GM23338 (cell line): ENCODE measurements at places on chromosomes 7 and 10.

DNA sequence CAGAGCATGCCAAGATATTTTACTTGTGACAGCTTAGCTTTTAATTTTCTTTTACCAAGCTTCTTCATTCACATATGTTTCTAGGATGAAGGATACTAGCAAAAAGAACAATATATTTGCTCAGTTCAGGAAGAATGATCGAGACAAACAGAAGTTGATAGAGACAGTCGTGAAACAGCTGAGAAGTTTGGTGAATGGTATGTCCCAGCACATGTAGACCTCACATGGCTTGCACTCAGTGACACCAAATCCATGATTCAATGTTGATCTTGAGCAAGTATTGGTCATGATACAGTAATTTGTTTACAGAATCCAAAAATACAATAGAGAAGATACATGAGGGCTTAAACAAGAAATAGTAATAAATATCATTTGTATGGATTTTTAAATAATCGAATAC lies 2.5 kb upstream of the CYP26C1 start:
- H3K36me3 ChIP-seq, result no peaks in the 10 kb centered on the region
- no peak overlapping the region for H3K4me3 ChIP-seq
- DNase-seq, result no peak
- peaks cover 66% of the 10 kb centered on the region for H3K27me3 ChIP-seq
- no peak overlapping the region for H3K27ac ChIP-seq

GRCh38 chr10:47181052-47181849 lies 118.7 kb upstream of the GDF10 start:
- no peak overlapping the region for H3K27ac ChIP-seq
- no peak overlapping the region for H3K4me3 ChIP-seq
- no peaks in the 10 kb centered on the region for H3K36me3 ChIP-seq

DNA sequence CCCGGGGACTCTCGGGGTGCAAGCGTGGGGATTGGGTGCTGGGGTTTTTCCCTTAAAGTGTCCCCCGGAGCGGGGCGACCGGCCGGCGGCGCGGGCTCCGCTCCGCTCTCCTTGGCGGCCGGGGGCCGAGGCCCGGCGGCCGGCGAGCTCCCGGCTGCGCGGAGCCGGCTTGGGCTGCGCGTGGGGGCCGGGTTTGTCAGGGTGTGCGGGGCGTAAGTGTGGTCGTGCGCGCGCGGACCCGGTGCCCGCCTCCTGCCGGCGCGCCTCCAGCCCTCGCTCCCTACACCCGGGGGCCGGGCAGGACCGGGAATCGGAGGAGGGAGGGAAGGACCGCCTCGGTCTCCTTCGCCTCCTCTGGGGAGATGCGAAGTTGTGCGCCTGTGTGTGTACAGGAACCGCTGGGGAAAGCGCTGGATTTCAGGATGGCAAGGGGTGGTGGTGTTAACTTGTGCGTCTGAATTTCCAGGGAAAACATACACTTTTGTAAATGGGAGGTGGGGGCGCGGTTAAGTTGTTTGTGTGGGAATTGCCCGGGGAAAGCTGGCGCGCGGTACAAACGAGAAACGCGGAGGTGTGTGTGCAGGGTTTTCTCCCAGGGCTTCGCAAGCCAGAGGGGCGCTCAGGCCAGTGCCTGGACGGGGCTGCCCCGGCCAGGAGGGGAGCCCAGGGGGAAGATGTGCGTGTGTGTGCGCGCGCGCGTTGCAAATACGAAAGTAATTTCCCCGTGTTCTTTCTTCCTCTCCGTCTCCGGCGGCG lies 737 bp downstream of the ZMIZ1 start:
- H3K27ac ChIP-seq, result no peak overlapping the region
- H3K27me3 ChIP-seq, result peaks cover 20% of the 10 kb centered on the region
- peaks cover 36% of the 10 kb centered on the region for H3K4me1 ChIP-seq
- peak; percentile 44 for DNase-seq
- peak overlapping the region; percentile 90 for H3K4me3 ChIP-seq

DNA sequence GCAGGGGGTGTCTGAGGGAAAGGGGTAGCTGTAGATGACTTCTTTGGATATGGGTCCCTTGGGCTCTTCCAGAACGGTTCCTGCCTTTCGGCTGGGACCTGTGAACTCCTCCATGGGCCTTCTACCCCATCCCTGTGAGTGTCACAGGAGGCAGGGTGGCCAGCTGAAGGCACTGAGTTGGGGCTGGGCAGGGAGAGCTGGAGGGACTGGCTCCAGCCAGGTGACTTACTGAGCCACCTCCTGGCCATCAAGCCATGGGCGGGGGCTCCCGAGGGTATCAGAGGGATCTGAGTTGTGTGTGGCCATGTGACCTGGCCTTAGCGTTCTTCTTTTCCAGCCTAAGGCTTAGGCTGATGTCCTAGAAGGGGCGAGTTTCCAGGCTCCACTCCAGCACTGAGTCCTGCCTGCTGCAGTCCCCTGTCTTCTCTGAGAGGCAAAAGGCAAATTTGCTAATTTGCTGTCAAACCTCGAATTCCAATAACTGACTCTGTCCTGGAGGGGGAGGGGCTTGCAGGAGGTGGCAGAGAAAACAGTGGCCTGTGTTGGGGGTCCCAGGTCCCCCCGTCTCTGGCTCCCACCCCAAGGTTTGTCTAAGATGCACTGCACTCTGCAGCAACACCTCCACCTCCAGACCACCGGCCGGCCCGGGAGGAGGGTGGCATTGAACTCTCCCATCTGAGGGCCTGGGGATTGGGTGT lies 27.2 kb downstream of the ADCYAP1R1 start:
- no peak overlapping the region for H3K4me3 ChIP-seq
- DNase-seq, result no peak
- no peaks in the 10 kb centered on the region for H3K4me1 ChIP-seq
- no peak overlapping the region for H3K27ac ChIP-seq
- H3K27me3 ChIP-seq, result no peaks in the 10 kb centered on the region

DNA sequence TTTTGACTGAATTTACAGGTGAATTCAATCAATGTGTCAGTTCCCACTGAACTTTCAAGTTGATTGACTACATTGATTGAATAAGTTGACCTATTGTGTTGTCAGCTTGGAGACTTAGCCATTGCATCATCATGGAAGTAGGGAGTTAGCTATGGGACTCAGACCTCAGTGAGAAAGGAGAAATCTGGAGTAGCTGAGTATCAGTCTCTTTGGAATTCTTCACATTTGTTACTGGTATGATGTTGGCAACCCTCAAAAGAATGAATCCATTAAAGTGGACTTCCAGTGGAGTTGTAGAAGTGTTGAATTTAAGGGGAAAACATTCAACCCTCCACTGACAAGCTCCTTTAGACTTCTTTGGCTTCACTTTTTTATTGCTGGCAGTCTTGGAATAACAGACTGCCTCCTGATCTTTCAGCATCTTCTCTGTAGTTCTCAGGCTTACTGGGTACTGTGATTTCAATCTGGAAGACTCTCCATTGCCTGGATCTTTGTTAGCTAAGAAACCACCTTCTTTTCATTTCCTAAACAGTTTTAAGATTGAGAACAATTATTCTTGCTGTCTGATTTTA lies 160.3 kb upstream of the NRP1 start:
- H3K27me3 ChIP-seq, result no peaks in the 10 kb centered on the region
- no peak overlapping the region for H3K4me3 ChIP-seq
- no peaks in the 10 kb centered on the region for H3K4me1 ChIP-seq
- no peaks in the 10 kb centered on the region for H3K36me3 ChIP-seq
- no peak for DNase-seq
- H3K27ac ChIP-seq, result no peak overlapping the region

DNA sequence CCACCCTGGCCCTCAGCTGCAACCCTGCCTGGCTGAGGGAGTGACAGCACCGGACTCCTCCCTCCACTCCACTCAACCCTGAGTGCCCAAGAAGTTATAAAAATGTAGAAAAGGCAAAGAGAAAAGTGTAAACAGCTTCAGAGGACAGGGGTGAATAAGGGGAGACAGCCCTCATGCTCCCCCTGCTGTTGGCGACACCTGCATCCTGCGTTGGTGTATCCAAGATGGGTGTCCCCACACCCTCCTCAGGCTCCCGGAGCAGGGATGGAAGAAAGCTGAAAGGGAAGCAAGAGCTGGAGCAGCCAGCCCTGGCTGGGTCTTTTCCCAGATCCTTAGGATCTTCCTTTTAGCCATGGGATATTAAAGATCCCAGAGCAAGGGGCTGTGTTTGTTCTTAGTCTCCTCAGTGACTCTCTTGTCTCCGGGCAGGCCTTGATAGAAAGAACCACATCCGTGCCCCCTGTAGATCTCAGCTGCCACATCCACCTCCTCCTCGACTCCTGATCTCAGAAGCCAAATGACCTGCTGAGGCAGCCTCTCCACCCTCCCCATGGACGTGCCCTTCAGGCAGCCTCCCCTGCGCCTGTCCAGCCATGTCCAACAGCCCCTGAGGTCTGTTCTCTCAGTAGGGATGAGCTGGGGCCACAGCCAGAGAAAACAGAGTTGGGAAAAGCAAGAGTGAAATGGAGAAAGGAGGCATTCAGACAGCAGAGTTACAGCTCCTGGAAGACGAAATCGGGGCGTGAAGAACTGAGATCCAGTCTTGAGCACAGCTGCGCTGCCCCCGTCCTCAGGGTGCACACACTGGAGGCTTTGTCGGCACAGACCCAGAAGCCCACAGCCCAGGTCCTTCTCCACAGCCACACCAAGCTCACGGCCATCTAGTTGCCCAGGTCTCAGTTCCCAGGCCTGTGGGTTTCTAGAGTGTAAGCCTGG lies 6.8 kb downstream of the FAM131B start:
- H3K4me1 ChIP-seq, result peaks cover 2% of the 10 kb centered on the region; the same call in 1 of the 2 replicates
- no peaks in the 10 kb centered on the region for H3K27me3 ChIP-seq
- H3K36me3 ChIP-seq, result peaks cover 11% of the 10 kb centered on the region

- no peaks in the 10 kb centered on the region for H3K4me1 ChIP-seq
- no peaks in the 10 kb centered on the region for H3K36me3 ChIP-seq
- H3K27ac ChIP-seq, result no peak overlapping the region
- H3K27me3 ChIP-seq, result no peaks in the 10 kb centered on the region
These were observed 43.8 kb downstream of the TCERG1L start for GRCh38 chr10:131267814-131268095.

- peak overlapping the region; percentile 65; the same call in 1 of the 2 replicates for H3K27ac ChIP-seq
- no peaks in the 10 kb centered on the region for H3K27me3 ChIP-seq
- no peak for DNase-seq
- 0 out of 2 replicates have a peak, but pooled peaks cover 3% of the 10 kb centered on the region for H3K36me3 ChIP-seq
- peaks cover 7% of the 10 kb centered on the region; the same call in 1 of the 2 replicates for H3K4me1 ChIP-seq
These were observed 90.2 kb downstream of the DLG5 start for GRCh38 chr10:77836299-77836820.

DNA sequence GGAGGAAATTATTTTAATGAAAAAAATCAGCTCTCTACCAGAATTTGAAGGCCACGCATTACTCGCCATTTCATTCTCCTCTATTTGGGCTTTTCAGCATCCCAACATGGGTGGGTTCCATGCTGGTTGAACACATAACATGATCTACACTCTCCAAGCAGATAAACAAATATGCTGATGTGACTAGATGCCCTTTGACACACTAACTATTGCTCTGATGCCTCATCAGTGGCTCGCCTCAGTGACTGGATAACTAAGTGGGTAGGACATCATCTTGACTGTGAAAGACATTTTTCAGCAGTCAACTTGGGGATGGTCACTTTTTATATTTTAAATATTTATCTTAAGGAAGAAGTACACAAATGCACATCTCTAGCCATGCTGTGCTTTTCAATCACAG lies 113.9 kb upstream of the LAMB4 start:
- H3K4me3 ChIP-seq, result no peak overlapping the region
- H3K36me3 ChIP-seq, result no peaks in the 10 kb centered on the region
- no peaks in the 10 kb centered on the region for H3K27me3 ChIP-seq
- H3K4me1 ChIP-seq, result peaks cover 23% of the 10 kb centered on the region
- no peak for DNase-seq

DNA sequence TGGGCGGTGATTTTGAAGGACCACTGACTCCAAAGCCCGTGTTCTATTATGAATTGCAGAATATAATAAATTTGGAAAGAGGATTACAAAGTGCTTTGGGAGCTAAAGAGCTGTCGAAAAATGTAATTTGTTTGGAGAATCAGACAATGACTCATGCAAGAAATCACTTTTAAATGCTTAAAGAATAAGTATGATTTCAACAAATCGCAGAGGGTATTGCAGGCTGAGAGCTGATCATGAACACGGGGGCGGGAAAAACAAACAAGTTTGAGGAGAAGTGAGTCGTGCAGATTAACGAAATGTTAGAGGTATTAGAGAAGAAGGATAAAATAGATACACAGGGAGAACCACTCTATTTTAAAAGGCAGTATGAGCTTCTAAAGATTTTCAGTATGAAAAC lies 4.9 kb upstream of the HACD1 start:
- H3K36me3 ChIP-seq, result no peaks in the 10 kb centered on the region
- no peak overlapping the region for H3K27ac ChIP-seq
- H3K27me3 ChIP-seq, result no peaks in the 10 kb centered on the region; the same call in 1 of the 2 replicates
- no peak for DNase-seq
- H3K4me1 ChIP-seq, result no peaks in the 10 kb centered on the region

GRCh38 chr7:132486274-132486610 lies 90.0 kb downstream of the PLXNA4 start:
- no peak overlapping the region for H3K27ac ChIP-seq
- H3K4me1 ChIP-seq, result no peaks in the 10 kb centered on the region
- H3K27me3 ChIP-seq, result no peaks in the 10 kb centered on the region
- DNase-seq, result peak; percentile 17
- H3K4me3 ChIP-seq, result no peak overlapping the region
- H3K36me3 ChIP-seq, result no peaks in the 10 kb centered on the region
